ENCODE measurements at places on chromosomes 13 and 19.
A peak's percentile ranks its signal among the peaks of the same experiment; 100 is the strongest.

DNA sequence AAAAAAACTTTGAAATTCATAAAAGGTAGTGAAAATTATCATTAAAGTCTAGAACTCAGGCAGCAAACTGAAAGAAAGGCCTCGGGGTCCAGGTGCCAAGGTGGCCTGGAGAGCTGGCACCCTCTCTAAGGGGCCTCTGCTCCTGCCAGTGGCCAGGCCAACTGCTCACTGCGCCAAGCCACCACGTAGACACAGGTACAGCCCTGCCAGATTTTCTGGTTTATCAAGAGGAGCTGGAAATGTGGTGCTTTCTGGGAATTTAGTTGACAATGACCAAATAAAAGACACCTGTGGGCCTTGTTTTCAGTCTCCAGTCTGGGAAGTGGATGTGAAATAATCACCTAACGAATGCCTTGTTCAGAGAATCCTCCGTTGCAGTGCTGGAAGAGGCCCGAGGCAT is 22.8 kb downstream of the ZNF574 start:
- DNase-seq: no peak

DNA sequence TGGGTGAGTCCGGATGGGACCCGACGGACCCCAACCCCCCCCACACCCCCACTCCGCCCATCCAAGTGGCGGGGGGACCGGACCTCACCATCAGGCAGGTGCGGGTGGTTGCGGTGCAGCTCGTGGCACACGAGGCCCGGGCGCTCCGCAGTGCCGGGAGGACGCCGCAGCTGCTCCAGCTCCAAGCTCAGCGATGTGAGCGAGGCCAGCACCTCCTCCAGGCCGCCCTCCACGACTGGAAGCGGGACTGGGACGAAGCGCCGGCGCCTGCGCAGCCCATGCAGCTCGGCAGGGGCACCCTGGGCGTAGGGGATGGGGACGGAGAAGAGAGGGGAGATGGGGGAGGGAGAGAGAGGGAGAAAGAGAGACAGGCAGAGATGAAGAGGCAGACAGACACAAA is 30.1 kb upstream of the OLFM2 start:
- no peak for DNase-seq

DNA sequence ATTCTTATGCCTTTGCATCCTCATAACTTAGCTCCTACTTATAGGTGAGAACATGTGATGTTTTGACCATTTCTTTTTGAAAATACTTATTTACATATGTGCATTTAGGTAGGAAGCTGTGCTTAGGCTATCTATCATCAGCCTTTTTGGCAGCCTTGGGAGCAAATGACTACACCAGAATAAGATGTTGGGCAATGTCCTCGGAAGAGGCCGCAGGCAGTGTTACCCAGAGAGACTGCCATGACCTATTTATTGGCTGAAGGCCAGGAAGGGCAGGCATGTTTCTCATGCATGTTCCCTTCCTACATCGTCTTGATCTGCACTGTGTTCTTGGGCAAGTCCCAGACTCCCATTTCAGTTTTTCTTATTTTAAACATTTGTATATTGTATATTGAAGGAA is 122.3 kb downstream of the B3GLCT start:
- no peak for DNase-seq

- no peak for DNase-seq
These were observed 82.5 kb downstream of the KLF5 start for GRCh38 chr13:73141292-73141771.

DNA sequence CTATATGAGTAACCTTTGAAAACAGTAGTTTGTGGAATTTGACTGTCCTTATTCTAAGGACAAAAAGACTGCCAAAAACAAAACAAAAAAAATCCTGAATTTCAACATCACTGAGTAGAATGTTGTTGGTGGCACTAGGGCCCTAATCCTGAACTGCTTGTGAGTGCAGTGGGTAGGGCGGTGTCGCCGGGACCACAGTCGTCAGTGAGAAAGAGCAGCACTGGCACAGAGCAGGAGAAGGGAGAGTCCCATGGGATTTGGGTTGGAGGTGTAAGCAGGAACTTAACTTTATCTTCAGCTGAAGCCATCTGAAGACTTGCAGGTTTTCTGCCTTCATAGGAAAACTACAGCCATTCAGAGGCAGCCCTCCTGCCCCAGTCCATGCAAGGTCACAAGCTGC is 5.6 kb downstream of the PCID2 start:
- no peak for DNase-seq

DNA sequence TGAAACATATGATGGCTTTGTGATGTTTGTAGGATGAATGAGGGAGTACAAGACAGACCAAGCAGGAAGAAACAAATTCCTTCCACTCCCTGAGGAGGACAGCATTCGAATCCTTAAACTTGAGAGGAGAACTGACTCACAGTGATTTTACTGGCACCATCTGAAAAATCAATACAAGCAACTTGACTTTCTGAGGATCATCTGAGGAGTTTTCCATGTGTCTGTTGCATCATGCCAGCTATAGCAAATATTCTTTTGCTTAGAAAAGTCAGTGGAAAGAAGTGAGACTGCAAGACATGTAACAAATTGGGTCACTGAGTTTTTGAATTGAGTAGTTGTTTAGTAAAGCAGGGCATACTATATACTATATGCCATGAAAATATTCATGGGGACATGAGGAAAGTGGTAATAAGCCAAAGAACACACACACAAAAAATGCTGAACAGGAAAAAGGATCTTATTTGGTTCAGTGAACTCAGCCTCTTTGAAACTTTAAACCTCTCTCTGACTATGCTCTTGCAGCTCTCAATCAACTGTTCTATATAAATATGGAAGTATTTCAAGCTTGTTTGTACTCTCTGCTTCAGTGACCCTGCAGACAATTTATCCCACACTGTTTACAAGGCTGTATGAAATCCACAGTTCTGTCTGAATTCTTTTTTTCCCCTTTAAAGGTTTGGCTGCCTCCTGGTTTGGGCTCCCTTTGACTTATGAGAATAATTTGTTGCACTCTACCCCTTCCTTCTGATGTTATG is 35.5 kb downstream of the SERTM1 start:
- no peak for DNase-seq

- no peak for DNase-seq
These were observed 17.9 kb downstream of the ALG5 start for GRCh38 chr13:36981156-36981743.

DNA sequence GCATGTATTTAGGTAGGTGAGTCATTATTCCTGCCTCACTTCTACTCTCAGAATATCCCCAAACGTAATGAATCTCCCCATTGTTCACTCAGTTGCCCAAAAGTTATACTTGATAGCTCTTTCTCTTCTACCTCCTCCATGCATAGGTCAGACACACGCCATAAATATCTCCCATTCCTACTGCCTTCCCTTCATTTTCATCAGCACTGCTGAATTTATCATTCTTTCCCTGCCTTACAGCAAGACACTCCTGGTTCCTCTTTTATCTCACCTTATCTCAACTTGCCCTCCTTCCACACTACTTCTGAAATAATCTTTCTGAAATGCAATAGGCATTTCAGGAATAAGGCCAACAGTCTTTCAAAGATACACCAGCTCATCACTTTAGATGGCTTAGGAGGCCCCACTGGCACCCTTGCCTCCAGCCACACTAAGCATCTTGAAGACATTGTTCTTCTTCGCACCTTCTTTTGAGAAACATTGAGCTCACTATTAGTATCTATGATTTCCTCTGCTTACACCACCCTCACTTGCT is 333.9 kb downstream of the MYO16 start:
- no peak for DNase-seq

DNA sequence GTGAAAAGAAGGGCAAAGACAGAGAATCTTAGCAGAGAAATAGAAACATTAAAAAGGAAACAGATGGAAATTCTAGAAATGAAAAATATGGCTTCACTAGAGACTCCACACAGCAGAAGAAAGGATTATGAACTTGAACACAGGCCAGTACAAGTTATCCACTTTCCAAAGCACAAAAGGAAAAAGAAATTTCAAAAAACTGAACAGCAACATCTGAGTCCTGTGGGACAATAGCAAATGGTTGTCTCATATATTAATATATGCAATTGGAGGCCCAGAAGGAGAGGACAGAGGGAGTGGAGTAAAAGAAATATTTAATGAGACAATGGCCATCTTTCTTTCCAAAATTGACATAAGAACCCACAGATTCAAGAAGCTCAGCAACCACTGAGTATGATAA is 141.7 kb upstream of the GJB6 start:
- no peak for DNase-seq

DNA sequence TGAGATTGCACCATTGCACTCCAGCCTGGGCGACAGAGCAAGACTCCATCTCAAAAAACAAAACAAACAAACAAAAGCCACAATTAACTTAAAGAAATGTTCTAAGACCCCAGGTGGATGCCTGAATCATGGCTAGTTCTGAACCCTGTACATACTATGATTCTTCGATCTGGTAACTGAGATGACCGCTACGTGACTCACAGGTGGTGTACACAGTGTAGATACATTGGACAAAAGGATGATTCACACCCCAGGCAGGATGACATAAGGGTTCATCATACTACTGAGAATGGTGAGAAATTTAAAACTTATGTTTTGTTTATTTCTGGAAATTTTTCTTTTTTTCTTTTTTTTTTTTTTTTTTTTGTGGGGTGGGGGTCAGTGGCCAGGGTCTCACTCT is 6.5 kb downstream of the ZNF426 start:
- DNase-seq: no peak

- no peak for DNase-seq
These were observed 44.5 kb downstream of the SLC7A9 start for GRCh38 chr19:32824916-32825608.

DNA sequence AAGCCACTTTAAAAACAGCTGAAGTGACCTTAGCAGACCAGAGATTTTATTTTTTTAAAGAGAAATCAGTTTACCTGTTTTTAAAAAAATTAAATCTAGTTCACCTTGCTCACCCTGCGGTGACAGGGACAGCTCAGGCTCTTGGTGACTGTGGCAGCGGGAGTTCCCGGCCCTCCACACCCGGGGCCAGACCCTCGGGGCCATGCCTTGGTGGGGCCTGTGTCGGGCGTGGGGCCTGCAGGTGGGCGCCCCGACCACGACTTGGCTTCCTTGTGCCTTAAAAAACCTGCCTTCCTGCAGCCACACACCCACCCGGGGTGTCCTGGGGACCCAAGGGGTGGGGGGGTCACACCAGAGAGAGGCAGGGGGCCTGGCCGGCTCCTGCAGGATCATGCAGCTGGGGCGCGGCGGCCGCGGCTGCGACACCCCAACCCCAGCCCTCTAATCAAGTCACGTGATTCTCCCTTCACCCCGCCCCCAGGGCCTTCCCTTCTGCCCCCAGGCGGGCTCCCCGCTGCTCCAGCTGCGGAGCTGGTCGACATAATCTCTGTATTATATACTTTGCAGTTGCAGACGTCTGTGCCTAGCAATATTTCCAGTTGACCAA is 10.8 kb downstream of the PLPPR3 start:
- DNase-seq: no peak

DNA sequence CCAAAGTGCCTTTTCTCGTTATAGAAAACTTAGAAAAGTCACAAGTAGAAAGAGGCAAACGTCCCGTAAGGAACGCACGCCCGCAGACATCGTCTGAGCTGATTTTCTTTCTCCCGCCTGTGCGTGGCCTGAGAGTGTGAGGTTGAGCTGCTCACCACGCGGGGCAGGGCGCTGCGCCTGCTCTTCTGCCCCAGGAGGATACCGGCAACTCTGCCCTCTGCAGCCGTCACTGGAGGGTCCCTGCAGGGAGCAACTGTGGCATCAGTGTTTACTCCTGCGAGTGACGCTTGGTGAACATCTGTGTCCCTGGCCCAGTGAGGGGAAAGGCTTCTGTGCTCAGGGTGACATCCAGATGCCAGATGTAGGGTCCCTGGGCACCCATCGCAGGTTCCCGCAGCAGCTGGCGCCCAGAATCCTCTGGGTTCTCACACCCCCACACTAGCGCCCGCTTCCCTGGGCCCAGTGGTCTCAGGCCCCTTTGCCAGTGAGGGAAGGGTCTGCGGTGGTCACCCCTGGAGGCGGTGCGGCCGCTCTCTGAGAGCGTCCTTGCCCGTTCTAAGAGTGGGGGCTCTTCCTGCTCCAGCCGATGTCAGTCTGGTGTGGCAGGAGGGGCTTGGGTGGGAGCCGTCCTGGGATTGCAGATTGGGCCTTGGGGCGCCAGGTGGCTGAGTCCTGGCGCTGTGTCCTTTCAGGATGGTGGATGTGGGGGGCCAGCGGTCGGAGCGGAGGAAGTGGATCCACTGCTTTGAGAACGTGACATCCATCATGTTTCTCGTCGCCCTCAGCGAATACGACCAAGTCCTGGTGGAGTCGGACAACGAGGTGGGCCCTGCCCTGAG is 17.4 kb upstream of the GNA15 start:
- DNase-seq: no peak

DNA sequence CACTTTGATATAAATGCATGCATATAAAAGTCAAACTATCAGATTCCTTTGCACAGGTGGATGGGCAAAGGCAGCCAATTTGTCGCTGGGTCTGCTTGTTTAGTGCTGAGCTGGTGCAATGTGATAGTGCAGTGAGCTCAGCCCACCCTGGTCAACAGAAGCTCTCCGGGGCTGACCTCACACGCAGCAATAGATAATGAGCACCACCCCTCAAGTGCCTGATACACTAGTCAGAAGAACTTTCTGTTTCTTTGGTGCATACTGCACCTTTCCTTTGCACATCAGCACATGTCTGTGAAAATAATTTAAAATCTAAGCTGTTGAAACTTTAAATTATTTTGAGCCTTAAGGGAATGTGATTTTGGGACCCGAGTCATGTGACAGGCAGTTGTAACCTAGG is 20.2 kb downstream of the ATP8A2 start:
- DNase-seq: no peak

GRCh38 chr13:99956473-99957349 is 14.9 kb downstream of the ZIC5 start:
- DNase-seq: no peak

DNA sequence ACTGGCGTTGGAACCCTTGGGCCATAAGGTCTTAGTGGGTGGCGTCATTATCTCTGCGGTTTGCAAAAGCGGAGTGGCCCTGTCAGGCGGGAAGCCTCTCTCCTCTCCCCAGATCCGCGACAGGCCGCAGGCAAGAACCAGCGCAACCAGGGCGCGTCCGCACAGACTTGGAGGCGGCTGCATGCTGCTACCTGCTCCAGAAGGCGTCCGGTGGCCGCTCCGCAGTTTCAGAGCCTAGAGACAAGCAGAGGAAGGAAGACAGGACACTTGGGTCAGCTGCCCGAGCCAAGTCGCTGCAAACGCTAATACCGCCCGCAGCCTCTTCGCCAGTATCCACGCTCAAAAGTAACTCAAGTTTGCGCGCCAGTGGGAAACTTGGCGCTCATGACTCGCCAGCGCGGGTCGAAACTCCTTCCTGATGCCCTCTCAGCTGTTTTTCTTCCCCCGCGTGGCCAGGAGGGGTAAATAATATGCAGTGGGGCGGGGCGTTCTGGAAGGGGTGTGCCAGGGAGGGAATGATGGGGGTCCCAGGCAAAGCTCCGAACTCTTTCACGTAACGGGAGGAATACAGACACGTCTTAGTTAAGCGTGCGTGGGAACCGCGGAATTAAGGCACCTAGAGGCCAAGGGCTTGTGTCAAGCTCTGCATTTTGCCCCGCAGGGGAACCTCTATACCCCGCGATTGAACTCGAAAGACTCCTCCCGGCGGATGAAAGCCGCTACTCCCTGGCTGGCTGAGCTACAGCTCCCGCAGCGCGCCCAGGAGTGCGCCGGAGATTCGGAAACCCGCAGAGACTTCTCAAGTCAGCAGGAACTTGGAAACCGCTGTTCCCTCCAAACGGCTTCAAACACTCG is at the start of gene EDNRB:
EDNRB (minus strand) TSS at position 441 of the 855 bp plus-strand sequence; CDS start at position 183, 258 bp downstream.
- peak; percentile 15 for DNase-seq
